ENCODE measurements at places on chromosomes 4 and X.

- DNase-seq: no peak
Observed at GRCh38 chrX:1427756-1428155, 25.0 kb downstream of the ASMTL start.

DNA sequence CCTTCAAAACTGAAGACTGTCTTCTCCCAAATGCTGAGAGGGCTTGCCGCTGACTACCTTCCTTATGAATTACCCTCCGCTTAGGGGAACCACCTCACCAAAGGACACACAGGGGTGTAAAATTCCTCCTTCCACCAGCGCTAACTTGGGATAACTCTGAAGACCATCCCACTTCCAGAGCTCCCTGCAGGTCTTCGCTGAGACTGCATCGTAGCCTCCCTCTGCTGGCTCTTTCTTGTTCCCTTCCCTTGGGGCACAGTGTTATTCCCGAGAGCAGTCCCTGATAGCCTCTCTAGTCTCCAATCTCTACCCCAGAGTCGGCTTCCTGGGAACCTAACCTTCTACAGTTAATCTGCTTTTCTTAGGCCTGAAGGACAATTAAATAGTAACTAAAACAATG, 725.5 kb upstream of the ATOH1 start:
- no peak for DNase-seq

DNA sequence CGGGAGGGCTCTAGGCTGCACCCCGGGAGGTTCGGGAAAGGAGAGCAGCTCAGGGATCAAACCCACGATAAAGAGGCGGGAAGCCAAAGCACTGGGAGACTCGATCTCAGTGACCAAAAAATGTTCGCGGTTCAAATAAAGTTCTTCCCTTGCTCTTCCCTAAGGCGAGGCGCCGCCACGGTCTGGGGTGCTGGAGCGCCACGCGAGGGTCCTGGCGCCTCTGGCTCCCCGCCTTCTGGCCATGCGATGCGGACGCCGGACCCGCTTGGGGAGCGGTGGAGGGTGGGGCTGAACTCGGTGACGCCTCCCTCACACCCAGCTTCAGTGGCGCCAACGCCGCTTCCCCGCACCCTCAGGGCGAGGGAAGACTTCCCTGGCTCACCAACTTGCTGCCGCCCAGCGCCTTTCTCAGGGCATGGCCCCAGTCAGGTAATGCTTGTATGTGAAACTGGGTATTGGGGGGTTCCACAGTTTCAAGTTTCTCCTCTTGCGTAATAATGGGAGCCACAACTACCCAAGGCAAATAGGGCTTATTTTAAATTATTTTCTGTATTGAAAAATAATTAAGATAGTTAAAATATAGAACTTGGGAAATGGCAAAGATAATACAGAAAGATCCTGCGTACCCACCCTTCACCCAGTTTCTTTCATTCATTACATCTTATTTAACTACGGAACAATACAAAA, at the start of gene QRFPR:
Gene QRFPR, minus strand, starts transcription at position 243 of the 687 bp plus-strand sequence. CDS start 371 bp downstream, outside the sequence.
- no peak for DNase-seq

DNA sequence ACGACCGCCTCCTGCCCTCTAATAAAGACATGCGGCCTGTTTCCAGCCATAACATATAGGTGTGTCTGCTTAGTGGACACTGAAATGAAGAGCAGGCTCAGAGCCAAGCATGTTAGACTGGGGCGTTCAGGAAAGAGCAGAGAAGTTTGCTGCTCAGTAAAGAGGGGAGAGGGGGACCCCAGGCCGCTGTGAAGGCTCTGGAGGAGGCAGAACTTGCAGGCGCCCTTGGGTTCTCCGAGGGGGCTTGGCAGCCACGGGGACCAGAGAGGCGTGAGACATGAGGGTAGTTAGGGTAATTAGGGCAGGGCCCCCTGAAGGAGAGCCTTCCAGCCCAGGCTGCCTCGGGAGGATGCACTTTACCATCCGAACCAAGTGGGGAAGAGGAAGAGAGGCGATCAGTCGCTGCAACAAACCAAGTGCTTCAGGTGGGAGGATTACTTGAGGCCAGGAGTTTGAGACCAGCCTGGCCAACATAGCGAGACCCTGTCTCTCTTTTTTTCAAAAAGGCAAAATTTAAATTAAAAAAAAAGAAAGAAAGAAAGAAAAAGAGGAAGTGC, 46.6 kb upstream of the CDKN2AIP start:
- no peak for DNase-seq

Measured in HFFc6 (cell line).